ENCODE measurements at places on chromosomes 5 and 9.
A peak's percentile ranks its signal among the peaks of the same experiment; 100 is the strongest.

GRCh38 chr9:113183956-113184488 is 33.2 kb downstream of the SLC31A2 start:
- DNase-seq: no peak

DNA sequence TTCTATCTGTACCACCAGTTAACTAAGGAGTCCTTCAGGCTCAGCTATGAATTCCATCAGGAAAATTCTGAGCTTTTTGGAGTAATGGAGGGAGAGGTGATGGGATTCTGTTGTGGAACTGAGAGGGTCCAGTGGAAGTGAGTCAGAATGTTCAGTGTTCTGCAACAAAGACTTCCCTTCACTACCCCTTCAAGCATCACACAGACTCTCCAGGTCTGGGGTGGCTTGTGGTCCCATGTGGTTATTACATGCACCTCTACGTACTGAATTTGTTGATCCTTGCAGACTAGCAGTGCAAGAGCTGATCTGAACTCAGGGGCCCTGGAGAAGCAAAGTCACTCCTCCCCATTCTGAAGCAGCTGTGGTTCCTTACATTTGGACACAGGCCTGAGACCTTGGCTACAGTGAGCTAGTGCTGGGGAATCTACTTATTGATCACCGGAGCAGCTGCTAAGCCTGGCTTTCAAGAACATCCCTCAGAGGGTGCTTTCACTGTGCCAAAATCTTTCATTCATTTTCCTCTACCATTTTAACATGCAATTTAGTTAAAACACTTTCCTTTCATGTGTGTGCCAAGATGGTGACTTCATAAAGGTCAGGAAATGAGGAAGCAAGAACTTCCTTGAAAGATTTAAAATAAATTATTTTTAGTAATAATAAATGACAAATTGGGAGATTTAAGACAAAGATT is 75.0 kb upstream of the TNC start:
- no peak for DNase-seq

- DNase-seq: no peak
Measured at GRCh38 chr9:27293996-27294395, 3.0 kb downstream of the EQTN start.

- DNase-seq: peak; percentile 50
Measured at GRCh38 chr9:137589441-137590122, 730 bp downstream of the ZMYND19 start.

DNA sequence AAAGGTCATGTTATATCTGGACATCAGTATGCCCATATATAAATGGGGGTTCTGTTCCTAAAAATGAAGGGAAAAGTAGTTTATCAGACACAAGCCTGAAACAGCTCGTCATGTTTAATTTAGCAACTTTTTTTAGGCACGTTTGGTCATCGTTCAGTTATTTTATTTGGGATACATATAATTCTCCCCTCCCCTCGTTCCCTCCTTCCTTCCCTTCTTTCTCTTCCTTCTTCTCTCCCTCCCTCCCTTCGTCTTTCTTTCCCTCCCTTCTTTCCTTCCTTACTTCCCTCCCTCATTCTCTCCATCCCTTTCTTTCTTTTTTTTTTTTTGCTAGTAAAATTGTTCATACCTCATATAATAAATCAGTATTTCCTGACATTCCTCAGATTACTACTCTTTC is 3.4 kb downstream of the PPWD1 start:
- DNase-seq: no peak

DNA sequence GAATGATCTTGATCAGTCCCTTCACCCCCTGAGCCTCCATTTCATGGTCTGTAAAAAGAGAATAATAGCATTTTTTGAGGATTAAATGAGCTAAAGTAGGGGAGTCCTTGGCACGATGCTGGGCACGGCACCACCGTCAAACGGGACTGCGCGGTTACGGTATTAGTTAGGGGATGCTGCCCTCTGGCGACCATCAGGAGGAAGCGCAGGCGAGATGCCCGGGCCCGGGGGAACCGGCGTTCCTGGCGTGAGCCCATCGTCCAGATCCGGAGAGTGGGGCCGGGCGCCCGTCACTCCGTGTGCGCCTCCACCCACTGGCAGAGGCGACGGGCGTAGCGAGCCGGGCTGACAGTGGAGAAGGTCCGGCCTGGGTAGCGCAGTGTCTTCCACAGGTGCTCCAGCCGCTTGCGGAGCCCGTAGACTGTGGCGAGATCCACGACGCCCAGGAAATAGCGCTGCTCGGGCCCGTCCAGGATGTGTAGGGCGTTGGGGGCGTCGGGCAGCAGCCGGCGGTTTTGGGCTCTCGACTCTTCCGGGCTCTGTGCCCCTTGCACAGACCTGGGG is 4.8 kb upstream of the ST6GALNAC4 start:
- DNase-seq: peak; percentile 83

DNA sequence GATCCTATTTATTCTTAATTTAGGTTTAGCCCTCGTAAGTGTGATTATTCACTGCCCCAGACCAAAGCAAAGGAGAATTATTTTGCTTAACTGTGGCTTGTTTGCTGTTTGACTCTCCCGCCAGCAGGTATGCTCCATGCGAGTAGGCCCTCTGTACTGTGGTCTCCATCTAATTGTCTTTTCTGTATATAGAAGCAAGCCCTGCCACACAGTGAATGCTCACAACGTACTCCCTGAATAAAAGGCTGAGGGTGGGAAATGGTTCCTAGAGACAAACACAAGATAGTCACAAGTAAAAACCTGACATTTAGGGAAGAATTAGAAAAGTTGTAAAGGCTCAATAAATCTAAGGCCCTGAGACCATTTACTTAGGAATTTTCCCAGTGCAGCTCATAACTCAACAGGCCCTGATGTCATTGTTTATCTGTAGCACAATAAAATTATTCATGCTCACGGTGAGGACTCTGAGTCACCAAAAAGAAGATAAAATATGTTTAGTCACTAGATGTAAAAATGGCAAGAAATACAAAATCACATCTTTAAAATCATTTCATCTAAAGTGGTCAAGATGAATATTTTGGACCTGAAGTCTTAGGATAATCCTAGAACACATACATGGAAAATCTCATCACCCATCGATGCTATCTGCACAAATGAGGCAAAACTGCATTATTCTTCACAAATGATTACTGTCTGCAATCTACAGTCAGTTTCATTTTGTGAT is 473.2 kb downstream of the ENC1 start:
- no peak for DNase-seq

DNA sequence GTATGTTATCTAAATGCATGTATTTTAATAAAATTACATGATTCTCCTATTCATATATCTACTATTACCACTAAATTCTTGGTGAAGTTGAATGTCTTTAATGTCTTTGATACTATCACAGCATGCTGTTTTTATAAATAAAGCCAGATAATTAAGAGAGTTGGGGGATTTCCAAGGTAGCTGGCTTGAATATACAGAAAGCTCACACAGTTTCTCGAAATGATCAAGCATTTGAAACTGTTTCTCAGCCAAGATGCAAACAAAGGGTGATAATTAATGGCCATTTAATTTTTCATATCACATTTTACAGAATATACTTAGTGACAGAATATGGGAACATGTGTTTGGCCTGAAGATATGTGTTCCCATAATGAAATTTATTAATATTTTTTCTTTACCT is 145.6 kb upstream of the CDH12 start:
- no peak for DNase-seq

DNA sequence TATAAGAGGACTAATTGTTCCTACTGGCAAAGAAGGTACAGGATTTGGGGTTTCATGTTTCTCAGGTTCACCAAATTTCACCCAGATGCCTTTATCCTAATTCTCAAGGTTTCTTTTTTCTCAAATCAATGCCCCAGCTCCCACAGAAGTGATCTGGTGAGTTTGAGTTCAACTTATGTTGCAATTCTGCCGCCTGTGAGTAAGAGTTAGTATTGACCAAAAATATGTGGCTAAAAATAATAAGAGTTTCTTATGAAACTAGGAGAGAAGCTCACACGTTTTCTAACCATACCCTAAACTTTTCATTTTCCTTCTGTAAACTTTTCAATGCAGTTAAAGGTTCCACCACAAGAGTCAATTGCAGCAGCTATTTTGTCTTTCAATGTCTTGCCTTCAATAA is 15.1 kb downstream of the SLCO6A1 start:
- no peak for DNase-seq

DNA sequence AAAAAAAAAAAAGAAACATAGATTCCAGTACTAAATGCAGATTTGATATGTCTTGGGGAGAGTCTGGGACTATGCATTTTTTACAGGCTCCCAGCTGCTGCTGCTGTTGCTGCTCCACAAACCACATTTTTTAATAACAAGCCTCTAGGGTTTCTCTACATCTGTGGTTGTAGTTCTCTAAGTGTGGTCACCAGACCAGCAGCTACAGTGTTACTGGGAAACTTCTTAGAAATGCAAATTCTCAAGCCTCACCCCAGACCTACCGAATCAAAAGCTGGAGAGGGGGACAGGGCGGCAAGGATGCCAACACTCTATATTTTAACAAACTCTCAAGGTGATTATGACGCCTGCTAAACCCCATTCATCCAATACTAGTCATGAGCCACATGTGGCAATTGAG is 293.4 kb upstream of the PTGER4 start:
- no peak for DNase-seq

GRCh38 chr9:125511789-125512660 is 195.0 kb downstream of the MAPKAP1 start:
- no peak for DNase-seq

DNA sequence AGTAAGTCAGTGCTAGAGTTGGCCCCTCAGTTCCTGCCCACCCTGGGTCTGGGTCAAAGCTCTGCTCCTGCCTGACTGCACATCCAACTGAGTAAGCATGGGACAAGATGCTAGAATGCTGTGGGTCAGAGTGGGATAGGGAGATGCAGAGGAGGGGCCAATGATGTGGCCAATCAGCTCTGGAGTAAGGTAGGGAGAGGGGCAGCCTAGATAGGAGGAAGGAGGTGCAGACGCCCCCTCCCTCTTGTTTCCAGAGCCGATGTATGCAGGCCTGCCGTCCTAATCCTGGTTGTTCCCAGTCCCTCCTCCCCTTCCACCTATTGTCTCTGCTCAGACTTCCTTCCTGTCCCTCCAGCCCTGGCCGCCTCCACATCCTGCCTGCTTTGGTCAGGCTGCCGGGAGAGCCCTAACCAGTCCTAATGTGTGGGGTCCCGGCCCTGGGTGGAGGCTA is 1.3 kb downstream of the ARAP3 start:
- DNase-seq: peak; percentile 40

GRCh38 chr9:70442328-70442848 is 27.9 kb upstream of the KLF9 start:
- no peak for DNase-seq

- no peak for DNase-seq
Measured at GRCh38 chr5:131774652-131775367, 22.0 kb downstream of the FNIP1 start.

DNA sequence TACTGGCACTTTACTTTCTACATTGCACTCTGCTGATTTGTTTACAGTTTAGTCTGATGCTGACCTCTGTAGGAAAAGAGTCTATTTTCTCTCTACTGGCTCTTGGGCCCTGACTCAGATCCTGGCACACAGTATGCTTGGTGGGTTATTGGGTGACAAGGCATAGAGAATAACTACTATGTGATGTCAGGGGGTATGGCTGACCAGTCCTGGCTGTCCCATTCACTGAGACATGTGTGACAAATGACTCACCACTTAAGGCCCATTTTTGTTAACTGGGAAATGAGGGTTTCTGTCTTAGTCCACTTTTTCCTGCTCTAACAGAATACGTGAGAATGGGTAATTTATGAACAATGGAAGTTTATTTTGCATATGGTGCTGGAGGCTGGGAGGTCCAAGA is 66.4 kb downstream of the DAPK1 start:
- DNase-seq: no peak

DNA sequence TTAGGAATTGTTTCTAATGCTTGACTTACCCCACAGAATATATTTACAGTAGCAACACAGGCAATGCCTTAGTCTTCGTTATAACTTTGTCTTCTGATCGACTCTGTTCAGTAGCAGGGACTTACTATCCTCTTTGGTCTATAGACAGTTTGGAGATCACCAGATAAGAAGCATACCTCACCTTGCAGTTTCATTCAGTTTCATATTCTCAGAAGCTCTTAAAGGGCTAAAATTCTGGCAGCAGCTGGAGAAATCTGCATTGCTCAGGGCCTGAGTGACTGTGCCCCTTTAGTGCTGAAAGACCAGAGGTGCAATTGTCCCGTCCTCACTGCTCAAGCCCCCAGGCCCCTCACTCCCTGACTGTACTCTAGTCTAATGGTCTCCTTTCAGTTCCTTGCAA is 26.0 kb downstream of the ZBTB43 start:
- no peak for DNase-seq

All from nephron progenitor cell (in vitro differentiated cells).